ENCODE measurements at places on chromosomes 7 and 10. TPM values are rescaled to one million over a fixed set of nuclear protein-coding genes. Genes with fewer than 3 reads are reported as not detected.

- H3K27ac ChIP-seq = no peak overlapping the region
- H3K4me3 ChIP-seq = peak overlapping the region; percentile 38
- H3K36me3 ChIP-seq = no peaks in the 10 kb centered on the region
- DNase-seq = no peak
- peaks cover 81% of the 10 kb centered on the region for H3K27me3 ChIP-seq
Observed at GRCh38 chr10:100827819-100828737, 82.7 kb downstream of the PAX2 start.

DNA sequence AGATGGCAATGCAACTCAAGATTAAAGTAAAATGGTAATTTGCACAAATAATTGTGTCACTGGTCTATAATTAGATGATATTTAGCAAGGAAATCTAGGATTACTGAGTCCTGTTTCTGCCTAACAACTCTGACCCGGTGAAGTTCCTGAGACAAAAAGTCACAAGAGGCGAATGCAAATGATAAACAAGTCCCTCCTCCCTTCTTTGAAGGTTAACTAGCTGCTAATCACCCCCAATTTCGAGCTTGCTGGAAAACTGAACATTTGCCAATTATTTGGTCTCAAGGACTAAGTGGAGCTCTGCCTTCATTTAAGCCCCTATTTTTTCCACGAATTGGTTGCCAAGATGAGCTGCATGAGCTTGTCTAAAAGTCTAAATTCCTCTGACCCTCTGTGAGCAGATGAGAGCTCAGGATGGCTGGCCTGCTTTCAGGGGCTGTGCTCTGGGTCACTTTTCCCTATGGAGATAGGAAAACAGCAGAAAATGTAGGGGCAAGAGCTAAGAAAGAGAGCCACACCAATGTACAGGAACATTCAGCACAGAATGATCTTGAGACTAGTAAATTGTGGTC lies 127.3 kb downstream of the MBL2 start:
- DNase-seq = no peak
- H3K27ac ChIP-seq = no peak overlapping the region
- H3K4me3 ChIP-seq = no peak overlapping the region

- DNase-seq = no peak
- no peak overlapping the region for H3K4me3 ChIP-seq
- peaks cover 7% of the 10 kb centered on the region for H3K4me1 ChIP-seq
- H3K36me3 ChIP-seq = peaks cover 84% of the 10 kb centered on the region
- no peak overlapping the region for H3K27ac ChIP-seq
Observed at GRCh38 chr7:130880668-130881067, 146.7 kb upstream of the KLF14 start.

GRCh38 chr7:2662273-2663120 lies 25.5 kb upstream of the AMZ1 start:
- peaks cover 24% of the 10 kb centered on the region for H3K27me3 ChIP-seq
- no peaks in the 10 kb centered on the region for H3K36me3 ChIP-seq
- H3K4me1 ChIP-seq = no peaks in the 10 kb centered on the region
- H3K4me3 ChIP-seq = no peak overlapping the region
- no peak for DNase-seq
- H3K27ac ChIP-seq = no peak overlapping the region

GRCh38 chr7:150405584-150406311 lies 26.6 kb downstream of the ZNF775 start:
- H3K27ac ChIP-seq = peak overlapping the region; percentile 82
- DNase-seq = peak; percentile 12
- peak overlapping the region; percentile 80 for H3K4me3 ChIP-seq
- peaks cover 19% of the 10 kb centered on the region for H3K36me3 ChIP-seq

DNA sequence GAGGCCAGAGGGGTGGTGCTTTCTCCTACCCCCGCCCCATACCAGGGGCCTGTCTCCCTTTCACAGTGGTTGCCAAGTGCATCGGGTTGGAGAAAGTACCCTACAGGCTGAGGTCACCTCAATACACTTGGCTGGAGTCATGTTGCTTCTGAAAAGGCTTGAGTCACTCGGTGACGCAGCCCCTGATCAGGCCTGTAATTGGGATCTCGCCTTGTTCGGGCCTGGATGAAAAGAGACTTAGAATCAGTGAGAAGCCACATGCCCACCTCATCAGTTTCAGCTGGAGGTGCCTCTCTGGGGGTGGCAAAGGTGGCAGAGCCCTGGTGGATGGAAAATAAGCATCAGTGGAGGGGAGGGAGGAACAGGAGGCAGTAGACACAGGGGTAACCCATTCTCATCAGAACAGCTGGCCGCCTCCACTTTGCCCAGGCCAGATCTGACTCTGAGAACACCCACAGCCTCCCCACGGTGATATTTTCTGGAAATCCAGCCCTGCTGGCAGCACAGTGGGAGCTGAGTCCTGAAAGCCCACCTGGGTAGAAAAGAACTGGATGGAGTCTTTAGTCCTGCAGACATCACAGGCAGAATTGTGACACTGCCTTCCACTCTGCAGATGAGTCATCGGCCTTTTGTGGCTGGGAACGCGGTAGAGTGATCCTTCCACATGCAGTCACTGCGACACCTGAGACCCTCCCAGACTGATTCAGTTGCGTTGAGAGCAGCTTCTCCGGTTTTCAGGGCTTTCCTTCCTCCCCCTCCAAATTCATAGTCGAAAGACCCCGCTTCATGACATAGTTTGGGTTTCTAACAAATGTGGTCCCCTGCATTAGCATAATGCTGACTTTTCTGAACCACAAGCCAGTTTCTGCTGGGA lies 108.0 kb downstream of the GRK5 start:
- DNase-seq = peak; percentile 24
- H3K27me3 ChIP-seq = no peaks in the 10 kb centered on the region
- H3K4me1 ChIP-seq = peaks cover 51% of the 10 kb centered on the region
- H3K36me3 ChIP-seq = peaks cover under 1% of the 10 kb centered on the region

- H3K27me3 ChIP-seq = peaks cover 25% of the 10 kb centered on the region
- peaks cover 7% of the 10 kb centered on the region for H3K36me3 ChIP-seq
- H3K4me1 ChIP-seq = peaks cover 24% of the 10 kb centered on the region
- DNase-seq = no peak
- no peak overlapping the region for H3K4me3 ChIP-seq
Observed at GRCh38 chr10:62811159-62811875, 4.8 kb downstream of the EGR2 start.

- H3K4me3 ChIP-seq = peak overlapping the region; percentile 69
- H3K36me3 ChIP-seq = peaks cover 4% of the 10 kb centered on the region
- no peaks in the 10 kb centered on the region for H3K27me3 ChIP-seq
- peak overlapping the region; percentile 54 for H3K27ac ChIP-seq
Observed at GRCh38 chr10:121927318-121927840, 452 bp downstream of the ATE1 start.

DNA sequence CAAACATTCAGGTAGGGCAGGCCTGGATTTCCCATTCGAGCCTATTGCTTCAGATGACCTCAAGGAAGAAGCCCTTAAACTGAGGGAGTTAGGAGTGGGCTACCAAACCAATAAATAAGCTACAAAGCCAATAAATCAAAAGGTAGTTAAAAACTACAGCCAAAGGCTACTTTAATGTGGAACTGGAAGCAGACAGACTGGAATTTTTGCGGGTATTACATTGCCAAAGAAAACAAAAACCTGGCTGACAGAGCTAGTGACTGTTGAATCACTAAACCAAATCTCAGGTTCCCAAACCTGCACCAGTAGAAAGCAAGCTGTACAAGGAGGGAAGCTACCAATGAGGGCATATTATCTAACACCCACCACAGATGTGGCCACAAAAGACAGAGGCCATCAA lies 315.6 kb downstream of the GRM8 start:
- H3K36me3 ChIP-seq = no peaks in the 10 kb centered on the region
- no peaks in the 10 kb centered on the region for H3K4me1 ChIP-seq
- no peaks in the 10 kb centered on the region for H3K27me3 ChIP-seq
- H3K4me3 ChIP-seq = no peak overlapping the region
- H3K27ac ChIP-seq = no peak overlapping the region

DNA sequence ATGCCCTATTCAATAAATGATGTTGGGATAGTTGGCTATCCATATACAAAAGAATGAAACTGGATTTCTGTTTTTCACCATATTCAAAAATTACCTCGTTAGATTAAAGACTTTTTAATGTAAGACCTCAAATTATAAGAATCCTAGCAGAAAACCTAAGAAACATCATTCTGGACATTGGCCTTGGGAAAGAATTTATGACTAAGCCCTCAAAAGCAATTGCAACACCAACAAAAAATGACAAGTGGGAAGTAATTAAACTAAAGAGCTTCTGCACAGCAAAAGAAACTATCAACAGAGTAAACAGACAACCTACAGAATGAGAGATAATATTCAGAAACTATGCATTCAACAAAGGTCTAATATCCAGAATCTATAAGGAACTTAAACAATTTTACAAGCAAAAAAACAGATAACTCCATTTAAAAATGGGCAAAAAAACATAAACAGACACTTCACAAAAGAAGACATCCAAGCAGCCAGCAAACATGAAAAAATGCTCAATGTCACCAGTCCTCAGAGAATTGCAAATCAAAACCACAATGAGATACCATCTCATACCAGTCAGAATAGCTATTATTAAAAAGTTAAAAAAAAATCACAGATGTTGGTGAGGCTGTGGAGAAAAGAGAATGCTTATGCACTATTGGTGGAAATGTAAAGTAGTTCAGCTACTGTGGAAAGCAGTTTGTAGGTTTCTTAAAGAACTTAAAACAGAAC lies 309.8 kb downstream of the AHR start:
- no peak overlapping the region for H3K4me3 ChIP-seq
- H3K27me3 ChIP-seq = no peaks in the 10 kb centered on the region
- H3K4me1 ChIP-seq = no peaks in the 10 kb centered on the region
- H3K27ac ChIP-seq = no peak overlapping the region
- no peak for DNase-seq

ANKRD7 gene
- total RNA-seq = 0.88 TPM

ITPRID1 gene
- total RNA-seq = not detected

PHKG1 gene
- 2.6 TPM for total RNA-seq

TSPAN15 gene
- total RNA-seq = 2.9 TPM

EVX1 gene
- total RNA-seq = not detected

STEAP1B gene
- 0.28 TPM for total RNA-seq

DDX56 gene
- total RNA-seq = 113 TPM

OR9A2 gene
- total RNA-seq = not detected

All from T-cell (primary cell).